Stimulated activated naive CD8-positive, alpha-beta T cell treated with anti-CD3 and anti-CD28 coated beads, Interleukin-15, Interleukin-2, amounts not matched to agents 100 U/mL and 50 U/mL, for 24 hours (primary cell): ENCODE measurements at places on chromosomes 2 and 18.

- DNase-seq: no peak
Observed at GRCh38 chr2:168450171-168450570, 5.9 kb upstream of the CERS6 start.

DNA sequence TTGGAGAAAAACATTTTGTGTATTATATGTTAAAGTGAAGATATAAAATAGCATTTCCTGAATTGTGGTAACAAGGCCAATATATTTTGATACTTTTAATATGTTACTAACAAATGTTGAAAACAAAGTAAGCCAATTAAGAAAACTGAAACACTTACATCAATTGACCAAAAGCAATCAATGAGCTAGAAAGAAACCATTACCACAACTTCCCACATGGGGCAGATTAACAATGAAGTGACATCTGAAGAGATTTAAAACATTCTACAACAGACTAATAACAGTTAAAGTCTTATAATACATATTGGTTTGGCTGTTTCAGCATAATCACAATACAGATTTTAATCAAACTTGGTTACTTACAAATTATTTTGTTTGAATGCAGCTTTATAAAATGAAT is 282.4 kb upstream of the NETO1 start:
- DNase-seq: no peak

- no peak for DNase-seq
Observed at GRCh38 chr18:9530226-9531009, 55.1 kb downstream of the RALBP1 start.

DNA sequence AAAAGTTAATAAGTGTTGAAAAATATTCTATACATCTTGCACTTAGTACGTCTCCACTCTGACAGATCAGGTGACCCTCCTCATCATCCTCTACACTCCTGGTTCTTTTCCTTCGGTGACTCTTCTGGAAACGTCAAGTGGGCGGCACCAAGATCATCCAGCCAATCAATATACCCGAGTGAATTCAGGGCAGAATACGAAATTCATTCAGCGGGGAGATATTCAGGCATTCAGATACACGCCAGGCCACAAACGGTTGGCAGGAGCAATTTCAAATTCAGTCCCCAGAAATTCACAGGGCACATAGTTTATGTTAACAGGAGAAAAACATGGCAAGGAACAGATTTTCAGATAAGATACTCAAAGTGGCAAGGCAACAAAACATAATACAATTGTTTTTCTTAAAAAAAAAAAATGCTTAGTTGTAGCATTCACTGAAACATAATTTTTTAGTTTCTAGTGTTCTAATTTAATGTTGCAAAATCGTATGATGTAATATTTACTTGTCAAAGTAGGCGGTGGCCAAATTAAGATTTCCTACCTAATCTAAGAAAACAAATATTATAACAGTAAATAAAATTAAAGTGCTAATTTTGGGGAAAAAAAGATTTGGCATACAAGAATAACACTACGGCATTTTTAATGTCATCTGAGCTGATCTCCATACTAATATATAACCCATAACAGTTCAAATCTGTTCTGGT is 4.2 kb downstream of the CLK1 start:
- peak; percentile 48 for DNase-seq

GRCh38 chr2:115552726-115553125 is 1110.3 kb downstream of the DPP10 start:
- DNase-seq: no peak

- no peak for DNase-seq
Observed at GRCh38 chr2:27828305-27828704, 56.8 kb downstream of the MRPL33 start.

GRCh38 chr2:38514603-38515154 is 88.0 kb downstream of the HNRNPLL start:
- DNase-seq: no peak

DNA sequence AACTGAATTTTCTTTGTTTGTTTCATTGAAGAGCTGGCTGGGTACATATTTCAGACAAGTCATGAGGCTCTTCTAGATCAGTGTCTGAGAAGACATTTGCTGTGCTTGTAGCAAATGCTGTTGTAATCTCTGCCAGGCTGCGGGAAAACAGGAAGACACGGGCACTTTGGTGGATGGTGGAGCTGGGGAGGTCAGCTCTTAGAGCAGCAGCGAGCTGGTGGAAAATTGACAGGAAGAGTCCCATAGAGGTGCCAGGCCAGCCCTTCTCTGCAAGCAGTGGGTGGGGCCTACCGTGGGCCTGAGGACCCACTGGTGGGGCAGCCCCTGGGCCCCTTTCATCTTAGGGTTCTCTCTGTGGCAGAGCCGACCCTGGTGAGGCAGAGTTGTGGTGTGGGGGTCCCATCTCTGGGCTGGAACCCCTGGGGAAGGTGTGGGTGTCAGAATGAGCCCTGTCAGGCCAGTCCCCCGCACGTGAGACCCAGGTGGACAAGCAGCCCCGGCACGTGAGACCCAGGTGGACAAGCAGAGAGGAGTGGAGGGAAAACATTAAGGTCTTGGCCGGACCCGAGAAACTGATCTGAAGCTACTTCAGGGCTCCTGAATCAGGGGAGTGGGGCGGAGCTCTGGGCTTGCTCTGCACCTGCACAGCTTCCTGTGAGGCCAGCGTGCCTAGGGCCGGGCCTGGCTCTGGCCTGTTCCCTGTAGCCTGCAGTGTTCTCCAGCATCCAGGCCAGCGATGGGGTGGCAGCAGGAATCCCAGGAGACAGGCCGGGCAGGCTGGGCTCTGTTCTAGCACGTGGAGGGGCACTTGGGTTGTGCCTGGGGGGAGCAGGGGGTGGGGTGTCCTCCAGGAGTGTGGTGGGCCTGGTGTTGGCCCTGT is 273.5 kb upstream of the HDAC4 start:
- no peak for DNase-seq

GRCh38 chr2:96907115-96908041 is 37.5 kb upstream of the SEMA4C start:
- DNase-seq: no peak

GRCh38 chr2:208552943-208553342 is 146.4 kb downstream of the PTH2R start:
- DNase-seq: no peak

DNA sequence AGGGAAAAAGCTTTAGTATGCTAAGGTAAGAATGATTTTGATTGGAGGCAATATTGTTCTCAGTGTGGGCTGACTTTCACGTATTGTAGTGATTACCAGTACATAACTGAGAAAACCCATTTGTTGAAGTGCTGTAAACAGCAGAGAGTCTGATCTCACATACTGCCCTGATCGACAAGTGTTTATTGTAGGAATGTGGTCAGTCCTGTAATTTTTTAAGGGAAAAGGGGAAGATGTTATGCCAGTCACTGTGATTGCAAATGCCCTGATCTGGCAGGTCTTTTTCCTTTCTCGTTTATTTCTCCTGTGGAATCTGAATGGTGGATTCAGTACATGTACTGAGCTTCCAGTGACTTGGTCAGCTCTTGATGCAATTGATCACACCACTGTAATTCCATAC is 11.5 kb downstream of the SPATS2L start:
- no peak for DNase-seq

DNA sequence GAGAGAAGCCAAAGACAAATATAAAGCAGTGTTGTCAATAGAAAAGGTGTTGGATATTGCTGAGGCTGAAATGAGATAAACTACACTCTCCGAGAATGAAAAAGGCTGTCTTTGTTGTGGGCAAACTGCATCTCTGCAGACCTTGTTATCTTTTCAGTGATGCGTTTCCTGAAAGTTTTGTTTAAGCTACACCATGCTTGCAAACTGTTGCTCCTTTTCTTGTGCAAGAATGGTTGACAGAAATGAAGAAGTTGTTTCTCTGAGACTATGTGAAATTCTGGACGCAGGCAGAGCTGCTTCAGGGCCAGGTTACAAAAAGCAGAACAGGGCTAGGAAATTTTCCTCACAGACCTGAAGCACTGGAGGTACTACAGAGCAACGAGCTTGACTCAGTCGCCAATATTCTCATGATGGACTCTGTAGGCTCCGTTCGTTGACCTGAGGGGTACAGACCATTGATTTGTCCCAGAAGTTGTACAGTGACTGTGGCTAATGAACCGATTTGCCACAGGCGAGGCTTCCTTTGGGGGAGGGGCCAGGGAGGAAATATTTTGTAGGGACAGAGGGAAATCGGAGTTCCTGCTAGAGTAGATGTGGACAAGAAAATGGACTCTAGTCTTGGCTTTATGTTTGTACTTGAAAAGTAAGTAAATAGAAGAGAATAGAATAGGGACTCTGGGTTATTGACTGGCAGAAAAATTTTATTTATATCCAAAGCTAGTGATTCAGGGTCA is 3.5 kb upstream of the ATL2 start:
- DNase-seq: no peak

- DNase-seq: no peak
Observed at GRCh38 chr2:182097571-182098164, 112.0 kb downstream of the PPP1R1C start.

DNA sequence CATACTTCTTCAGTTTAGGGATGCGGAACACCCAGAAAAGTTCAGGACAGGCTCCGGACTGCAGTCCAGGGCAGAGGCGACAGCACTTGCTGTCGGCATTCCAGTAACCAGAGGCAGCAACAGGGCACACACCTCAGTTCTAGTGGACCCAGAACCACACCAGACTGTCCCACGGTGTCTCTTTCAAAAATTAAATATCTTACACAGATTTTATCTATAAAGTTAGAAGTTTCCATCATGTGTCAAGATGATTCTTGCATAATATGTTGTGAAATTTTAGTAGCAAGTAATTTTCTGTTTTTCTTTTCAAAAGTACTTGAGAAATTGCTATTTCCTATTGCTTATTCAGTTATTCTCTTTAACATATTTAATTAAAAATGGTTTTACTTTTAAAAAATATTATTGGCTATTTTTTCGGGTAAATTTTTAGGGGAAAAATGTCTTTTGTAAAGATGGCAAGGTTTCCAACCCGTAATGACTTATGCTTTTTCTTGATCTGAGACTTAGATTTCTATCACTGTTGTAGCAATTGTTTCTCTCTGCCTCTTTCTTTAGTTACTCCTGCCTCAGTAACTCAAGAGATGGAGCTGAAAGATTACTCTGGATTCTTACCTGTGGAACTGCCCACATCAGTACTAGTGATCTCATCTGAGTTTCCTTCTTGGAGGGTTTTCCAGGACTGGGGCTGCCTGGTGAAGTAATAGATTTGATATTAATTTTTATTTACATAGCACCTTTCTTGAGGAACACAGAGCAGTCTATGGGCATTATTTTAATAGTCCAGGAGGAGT is 182.7 kb downstream of the LTBP1 start:
- no peak for DNase-seq

- DNase-seq: peak; percentile 38
Observed at GRCh38 chr2:152573168-152573567, 144.1 kb downstream of the PRPF40A start.

GRCh38 chr2:236133410-236134012 is 34.7 kb downstream of the GBX2 start:
- DNase-seq: no peak

GRCh38 chr2:229553091-229553490 is 161.3 kb downstream of the DNER start:
- no peak for DNase-seq

DNA sequence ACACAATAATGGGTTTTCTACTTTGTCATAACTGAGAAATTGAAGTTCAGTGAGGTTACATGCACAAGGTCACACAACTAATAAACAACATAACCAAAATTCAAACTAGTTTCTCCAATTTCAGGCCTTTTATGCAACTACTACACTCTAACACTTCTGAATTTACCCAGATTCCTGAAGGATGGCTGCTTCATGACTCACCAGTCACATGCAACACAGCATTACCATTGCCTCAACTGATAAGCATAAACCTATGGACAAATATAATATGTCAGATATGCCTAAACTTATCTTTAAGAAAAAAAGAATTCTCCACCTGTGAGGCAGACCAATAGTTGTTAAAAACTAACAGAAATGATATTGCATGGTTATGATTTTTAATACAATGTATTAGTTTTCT is 586.5 kb upstream of the SLC8A1 start:
- no peak for DNase-seq

GRCh38 chr2:26008851-26009566 is 24.9 kb upstream of the RAB10 start:
- no peak for DNase-seq
